ENCODE measurements at places on chromosomes 12 and 14.

- DNase-seq: no peak
Observed at GRCh38 chr12:132503618-132504204, 13.8 kb downstream of the FBRSL1 start.

- DNase-seq: no peak
Observed at GRCh38 chr14:102939820-102940561, 17.5 kb downstream of the AMN start.

DNA sequence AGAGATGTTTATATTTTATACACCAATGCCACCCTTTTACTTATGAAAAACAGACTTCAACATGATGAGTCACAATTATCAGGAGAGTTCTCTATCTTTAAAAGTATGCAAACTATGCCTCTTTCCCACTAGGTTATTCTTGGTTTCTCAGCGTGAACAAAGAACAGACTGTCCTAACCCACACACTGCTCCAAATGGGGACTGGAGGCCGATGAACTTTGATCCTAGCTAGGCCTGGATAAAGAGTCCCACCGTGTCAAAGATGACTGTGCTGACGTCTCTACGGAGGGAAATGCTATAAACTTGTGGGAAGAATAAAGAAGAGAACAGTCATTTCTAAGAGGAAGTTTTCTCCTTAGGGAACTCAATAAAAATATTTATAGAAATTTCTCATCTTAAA lies 160.1 kb downstream of the EPS8 start:
- no peak for DNase-seq

DNA sequence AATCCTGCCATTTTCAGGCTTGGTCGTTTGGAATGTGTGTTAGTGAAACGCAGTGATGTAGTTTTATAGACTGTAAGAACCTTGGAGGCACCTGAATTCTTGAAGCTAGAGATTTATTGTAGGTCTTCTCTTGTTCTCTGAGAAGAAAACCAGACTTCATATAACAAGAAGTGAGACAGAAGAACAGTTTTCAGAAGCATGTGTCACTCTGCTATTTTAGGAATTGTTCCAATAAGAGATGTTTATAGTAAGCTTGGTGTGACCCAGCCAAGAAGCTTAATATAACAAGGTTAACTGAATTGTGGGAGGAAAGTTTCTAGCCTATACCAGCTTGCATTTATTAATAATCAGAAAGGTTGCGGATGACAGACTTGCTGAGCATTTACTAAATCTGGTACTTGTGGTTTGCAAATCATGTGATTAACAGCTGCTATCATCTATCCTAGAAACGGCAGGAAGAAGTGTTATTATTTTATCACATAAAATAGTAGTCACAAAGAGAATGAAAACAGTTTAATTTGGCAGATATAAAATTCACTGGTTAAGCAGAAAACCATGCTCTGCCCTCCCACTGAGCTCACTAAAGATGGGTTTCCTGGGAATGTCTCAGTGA lies 49.2 kb upstream of the BCAT1 start:
- DNase-seq: peak; percentile 4

- no peak for DNase-seq
Observed at GRCh38 chr12:56670836-56671235, 17.2 kb downstream of the PTGES3 start.

DNA sequence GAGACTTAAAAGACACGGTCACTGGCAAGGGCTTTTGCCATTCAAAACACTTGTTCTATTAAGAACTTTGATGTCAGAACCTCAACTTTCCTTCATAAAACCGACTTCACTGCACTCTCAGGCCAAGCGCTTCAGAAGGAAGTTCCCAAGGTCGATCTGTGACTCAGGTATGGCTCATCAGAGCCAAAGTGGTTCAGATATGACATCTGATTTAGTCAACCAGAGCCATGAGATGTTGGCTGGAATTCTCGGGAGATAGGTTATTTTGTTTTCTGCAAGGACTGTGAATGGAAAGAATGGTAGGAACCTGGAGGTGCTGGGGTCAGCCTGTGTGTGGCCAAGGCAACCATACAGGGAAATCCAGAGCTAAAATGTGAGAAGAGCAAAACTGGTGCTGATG lies 445.6 kb downstream of the GLT1D1 start:
- no peak for DNase-seq

- peak; percentile 27 for DNase-seq
Observed at GRCh38 chr12:108850854-108851573, 6.4 kb downstream of the SSH1 start.

DNA sequence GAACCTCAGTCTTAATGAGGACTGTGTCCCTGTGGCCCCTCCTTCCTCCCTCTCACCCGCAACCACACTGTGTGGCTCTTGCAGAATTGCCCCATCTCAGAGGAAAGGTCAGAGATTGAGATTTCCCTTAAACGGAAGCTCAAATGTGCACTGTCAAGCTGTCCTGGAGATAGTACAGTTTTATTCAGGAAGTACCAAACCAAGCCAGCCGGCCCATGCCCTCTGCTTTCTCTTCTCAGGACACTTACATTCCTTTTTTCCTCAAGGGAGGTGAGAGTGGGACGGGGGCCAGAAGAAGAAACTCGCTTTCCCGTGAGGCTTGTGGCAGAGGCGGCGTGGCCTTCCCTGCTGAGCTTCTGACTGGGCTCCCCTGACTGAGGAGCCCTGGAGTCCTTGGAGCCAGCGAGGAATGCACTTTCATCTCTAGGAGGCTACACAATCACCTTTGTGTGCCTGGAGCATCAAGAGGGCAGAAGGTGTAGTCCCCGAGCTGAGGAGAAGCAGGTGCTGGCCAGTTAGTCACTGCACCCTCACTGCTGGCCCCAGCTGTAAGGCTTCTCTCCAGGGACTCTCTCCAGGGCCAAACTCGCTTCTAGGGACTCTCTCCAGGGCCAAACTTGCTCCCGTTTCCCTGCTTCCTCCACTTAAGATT lies 24.1 kb upstream of the ATP2A2 start:
- no peak for DNase-seq

DNA sequence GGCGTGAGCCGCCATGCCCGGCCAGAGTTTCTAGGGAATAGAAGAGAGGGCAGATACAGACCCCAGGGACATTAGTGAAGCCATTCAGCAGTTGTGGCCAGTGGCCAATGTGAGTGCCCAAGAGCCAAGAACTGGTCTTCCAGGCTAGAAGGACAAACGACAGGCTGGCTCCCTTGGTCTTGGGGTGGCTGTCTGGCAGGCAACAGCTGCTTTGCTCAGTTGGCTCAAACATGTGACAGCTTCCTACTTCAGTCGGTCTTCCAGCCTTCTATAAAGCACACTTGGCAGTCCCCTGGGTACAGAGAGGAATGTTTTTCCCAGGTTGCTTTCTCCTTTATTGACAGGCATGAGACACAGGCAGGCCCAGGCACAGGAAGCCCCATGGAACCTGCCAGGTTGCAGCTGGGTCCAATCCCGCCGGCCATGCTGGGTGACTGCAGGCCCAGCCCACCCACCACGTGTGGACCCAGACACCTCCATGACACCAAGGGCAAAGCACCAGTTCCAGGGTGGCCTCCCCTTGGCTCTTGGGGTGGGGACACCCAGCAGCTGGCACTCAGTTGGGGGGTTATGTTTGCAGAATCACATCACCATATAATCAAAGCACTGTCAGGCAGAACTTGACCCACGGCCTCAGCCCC lies 15.4 kb downstream of the CHGA start:
- DNase-seq: no peak

DNA sequence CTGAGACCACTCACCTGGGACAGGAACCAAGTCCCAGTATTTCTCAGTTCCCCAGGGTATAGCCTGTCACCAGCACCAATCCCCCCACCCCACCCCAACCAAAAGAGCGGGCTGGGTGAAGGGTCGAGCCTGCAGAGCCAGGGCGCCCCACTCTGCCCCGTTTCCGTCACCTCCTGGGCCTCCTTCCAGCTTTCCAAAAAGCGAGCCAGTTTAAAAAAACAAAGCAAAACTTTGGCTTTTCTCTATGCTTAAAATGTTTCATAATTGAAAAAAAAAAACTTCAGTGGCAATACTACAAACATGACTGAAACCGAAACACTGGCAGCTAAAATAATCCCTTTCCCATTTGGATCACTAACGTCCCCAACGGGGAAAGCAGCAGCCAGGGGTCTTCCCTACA lies 7.5 kb downstream of the CAMKK2 start:
- DNase-seq: no peak

Measured in CD4-positive, alpha-beta T cell treated with Interleukin-17A for 1 hour (primary cell).